ENCODE measurements at places on chromosomes 3 and 15.

DNA sequence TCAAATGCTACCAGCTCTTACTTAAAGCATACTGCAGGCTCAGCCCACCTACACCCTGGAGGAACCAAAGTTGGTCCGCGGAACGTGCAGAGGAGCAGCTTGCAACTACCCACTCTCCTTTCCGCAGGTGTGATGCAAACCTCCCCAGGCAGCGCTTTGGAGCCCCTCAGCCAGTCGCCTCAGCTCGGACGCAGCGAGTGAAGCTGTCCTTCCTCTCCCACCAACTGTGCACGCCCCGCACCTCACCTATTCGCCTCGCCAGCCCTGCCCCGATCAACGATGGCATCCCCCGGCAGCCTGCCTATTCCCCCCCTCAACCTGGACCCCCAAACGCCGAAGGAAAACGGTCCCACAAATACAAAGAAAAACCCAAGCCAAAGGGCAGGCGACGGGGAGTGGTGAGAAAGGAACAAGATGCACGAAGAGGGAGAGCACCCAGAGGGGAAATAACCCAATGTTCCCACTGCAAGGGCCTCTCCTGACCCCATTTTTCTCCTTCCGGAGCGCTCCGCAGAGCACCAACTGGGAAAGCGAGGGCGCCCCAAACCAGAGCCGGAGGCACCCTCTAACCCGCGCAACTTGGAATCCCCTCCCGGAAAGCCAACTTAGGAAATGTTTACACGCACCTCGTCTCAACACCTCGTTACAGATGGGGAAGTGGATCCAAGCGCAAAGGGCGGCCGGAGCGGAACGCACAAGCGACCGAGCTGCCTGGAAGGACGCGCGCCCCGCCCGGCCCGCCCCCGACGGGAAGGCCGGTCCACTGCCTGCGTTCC lies 665 bp downstream of the GLB1 start:
- DNase-seq, result no peak

- DNase-seq, result no peak
Observed at GRCh38 chr15:36265422-36265821, 314.0 kb upstream of the CDIN1 start.

GRCh38 chr3:3615533-3615932 lies 183.7 kb upstream of the LRRN1 start:
- no peak for DNase-seq

DNA sequence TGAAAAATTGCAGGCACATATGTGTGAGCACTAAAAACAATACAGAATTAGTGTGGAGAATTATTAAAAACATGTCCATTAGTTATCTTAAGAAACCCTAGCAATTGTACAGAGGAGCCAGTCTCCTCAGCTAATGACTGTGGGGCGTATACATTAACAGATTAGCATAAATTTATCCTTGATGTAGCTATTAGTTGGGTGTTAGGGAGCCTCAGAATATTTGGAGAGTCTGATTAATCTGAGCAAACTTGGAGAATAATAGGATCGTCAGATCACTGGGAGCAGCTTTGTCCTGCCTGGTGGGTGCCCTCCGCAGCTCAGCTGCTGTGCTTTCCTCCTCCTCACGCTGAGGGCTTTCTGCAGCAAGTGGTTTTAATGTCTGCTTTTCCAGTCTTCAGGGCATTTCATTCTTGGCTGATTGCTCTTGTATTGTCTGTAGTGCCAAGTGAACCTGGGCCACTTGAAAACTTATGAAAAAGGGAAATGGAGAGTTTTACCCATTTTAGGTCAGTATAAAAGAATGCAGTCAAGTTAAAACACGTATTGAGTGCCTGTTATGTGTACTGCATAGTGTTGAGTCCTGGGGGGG lies 417.4 kb upstream of the SEMA6D start:
- DNase-seq, result no peak

DNA sequence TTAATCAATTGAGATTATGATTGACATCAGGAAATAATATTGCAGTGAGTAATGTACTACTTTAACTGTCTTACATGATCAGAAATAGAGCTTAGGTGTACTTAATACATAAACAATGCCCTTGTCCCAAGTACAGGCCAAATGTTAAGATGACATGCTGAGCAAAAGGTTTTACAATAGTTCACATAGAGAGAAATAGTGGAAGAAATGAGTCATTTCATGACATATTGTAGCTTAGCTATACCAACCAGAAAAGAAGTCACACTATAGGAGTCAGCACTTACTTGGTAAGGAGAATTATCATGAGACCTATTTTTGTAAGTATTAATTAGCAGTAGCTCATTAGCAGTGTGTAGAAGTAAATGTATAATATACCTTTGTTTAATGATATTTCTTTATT lies 96.4 kb upstream of the NANOGP8 start:
- no peak for DNase-seq

DNA sequence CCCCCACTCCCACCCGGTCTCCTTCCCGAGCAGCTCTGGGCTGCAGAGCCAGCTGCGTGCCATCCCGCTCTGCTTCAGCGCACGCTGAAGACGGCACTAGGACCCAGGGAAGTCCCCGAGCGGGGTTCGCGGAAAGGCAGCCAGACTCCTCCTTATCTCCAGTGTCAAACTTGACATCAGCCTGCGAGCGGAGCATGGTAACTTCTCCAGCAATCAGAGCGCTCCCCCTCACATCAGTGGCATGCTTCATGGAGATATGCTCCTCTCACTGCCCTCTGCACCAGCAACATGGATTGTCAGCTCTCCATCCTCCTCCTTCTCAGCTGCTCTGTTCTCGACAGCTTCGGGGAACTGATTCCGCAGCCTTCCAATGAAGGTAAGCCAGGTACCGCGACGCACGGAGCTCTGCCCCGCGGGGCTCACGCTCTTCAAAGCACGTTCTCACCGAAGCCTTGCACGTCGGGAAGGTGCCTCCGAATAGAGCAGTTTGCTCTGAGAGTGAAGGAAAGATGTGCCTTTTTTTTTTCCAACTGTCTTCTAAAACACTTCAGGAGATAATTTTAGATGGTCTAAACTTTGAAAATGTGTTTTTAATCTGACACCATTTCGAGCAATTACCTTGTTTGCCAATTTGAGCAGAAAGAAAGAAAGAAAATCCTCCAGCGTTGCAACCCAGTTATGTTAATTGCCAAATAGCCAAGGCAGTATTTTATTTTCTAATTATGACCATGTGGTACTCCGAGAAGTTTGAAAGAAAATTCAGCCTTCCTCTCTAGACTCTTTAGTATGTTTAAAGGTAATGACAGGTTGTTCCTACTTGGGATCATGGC lies at the start of gene EPHA3:
Gene EPHA3, plus strand, starts transcription at position 161 of the 830 bp plus-strand sequence. Its CDS starts 128 bp downstream, at position 289.
- peak; percentile 26 for DNase-seq

GRCh38 chr3:172467170-172467824 lies 19.0 kb upstream of the GHSR start:
- DNase-seq, result no peak

DNA sequence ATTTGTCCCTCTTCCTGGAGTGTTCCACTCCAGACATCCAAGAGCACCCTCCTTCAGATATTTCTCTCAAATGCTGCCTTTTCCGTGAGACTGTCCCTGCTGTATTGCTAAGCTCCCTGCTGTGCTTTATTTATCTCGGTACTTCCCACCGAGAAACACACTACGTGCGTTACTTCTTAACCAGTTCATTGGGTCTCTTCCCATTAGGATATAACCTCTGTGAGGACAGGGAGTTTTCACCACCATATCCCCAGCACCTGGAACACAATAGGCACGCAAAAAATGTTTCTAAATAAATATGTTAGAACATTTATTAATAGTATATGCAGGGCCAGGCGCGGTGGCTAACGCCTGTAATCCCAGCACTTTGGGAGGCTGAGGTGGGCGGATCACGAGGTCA lies 308.7 kb upstream of the IL12A start:
- no peak for DNase-seq

GRCh38 chr3:65559643-65560042 lies 479.1 kb downstream of the MAGI1 start:
- DNase-seq, result no peak

DNA sequence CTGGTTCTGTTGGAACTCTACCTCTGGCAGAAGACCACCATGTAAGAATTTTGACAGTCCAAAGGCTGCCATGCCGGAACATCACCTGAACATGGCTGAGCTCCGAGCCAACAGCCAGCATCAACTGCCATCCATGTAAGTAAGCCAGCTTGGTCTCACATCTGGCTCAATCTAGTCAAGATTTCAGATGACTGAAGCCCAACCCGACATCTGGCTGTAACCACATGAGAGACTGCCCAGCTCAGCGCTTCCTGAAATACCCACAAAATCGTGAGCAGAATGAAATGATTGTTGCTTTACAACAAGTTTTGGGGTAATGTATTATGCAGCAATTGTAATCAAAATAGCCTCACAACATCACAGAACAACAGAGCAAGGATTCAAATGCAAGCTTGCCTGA lies 32.9 kb downstream of the GHSR start:
- no peak for DNase-seq

All from fibroblast of skin of left biceps (primary cell).